ENCODE measurements at places on chromosomes 7 and 10.

DNA sequence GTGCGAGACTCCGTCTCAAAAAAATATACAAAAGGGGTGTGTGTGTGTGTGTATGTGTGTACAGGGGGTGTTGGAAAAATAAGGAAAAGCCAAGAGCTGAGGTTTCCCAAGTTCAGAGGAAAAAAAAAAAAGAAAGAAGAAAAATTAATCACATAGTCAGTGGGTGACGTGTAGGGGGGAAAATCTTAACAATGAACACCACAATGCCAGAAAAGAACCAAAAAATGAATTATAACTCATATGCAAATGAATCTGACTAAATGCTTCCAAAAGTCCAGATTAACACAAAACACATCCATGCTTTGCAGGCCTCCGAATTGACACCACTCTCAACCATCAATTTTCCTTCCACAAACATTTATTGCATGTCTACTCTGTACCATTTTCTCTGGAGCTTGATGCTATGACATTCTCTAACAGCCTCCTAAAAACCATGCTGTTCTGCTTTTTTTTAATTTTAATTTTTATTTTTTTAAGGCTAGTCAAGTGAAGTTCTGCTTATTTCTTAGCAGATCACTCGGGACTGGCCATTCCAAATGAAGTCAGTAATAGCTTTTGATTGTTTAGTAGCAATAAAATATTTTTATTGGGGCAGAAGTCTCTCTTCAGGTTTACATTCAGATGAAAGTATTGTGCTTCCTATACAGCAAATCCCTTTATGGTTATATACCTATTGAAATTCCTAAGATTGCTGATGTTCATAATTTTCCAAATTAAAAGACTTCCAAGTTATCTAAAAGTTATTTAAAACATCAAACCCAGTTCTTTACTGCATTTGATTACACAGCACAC is 133.8 kb downstream of the CNOT4 start:
- DNase-seq: no peak

- DNase-seq: peak; percentile 83
These were observed 87.8 kb downstream of the BTRC start for GRCh38 chr10:101441541-101442455.

DNA sequence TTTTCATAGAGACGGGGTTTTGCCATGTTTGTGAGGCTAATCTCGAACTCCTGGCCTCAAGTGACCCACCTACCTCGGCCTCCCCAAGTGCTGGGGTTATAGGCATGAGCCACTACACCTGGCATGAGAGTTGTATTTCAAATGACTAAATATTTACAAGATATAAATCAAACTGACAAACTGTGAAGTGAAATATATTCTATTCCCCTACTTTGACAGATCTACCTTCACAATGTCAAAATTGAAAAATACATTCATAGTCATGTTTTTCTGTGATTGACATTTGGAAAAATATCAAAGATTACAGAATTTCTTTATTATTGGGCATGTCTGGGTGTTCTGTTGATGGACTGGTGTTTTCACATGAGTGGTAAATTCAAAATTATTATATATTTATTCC is 16.4 kb upstream of the SNX10 start:
- DNase-seq: no peak

GRCh38 chr7:115273139-115273772 is 351.4 kb downstream of the MDFIC start:
- DNase-seq: no peak

- DNase-seq: no peak
These were observed 84.7 kb downstream of the SPAG6 start for GRCh38 chr10:22429981-22430421.

DNA sequence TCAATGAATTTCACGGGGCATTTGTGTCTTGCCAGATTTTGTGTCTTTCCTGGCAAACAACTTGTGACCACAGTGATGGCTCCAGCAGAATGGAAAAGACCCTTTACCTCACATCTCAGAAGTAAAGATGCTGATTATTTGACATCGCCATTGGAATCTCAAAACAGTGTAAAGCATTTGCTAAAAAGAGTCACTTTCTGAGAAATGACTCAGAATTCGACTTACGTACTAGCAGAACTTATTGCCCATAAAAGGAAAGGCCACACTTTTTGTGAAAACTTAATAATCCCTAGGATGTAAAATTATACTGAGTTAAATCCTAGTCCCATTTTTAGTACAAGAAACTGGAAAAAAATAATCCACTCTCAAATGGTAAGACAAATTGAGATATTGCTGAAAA is 35.9 kb upstream of the PRKCQ start:
- no peak for DNase-seq

DNA sequence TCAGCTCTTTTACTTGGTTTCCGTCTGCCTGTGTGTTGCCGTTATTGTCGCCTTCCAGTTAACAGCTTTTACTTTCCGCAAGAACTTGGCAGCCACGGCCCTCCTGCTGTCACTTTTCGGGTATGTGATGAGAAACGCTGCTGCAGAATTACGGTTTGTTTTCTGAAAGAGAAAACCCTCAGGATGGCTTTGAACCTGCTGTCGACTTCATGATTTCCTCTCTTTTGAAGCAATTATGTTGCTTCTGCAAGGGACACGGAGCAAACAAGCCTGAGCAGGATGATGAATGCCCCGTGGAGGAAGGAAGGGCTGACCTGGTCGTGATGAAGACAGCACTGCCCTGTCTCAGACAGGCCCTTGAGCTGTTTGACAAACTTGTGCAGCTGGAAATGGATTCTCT is 339.8 kb downstream of the ABCA13 start:
- DNase-seq: no peak

GRCh38 chr10:29955329-29955935 is 104.0 kb downstream of the JCAD start:
- DNase-seq: peak; percentile 91

DNA sequence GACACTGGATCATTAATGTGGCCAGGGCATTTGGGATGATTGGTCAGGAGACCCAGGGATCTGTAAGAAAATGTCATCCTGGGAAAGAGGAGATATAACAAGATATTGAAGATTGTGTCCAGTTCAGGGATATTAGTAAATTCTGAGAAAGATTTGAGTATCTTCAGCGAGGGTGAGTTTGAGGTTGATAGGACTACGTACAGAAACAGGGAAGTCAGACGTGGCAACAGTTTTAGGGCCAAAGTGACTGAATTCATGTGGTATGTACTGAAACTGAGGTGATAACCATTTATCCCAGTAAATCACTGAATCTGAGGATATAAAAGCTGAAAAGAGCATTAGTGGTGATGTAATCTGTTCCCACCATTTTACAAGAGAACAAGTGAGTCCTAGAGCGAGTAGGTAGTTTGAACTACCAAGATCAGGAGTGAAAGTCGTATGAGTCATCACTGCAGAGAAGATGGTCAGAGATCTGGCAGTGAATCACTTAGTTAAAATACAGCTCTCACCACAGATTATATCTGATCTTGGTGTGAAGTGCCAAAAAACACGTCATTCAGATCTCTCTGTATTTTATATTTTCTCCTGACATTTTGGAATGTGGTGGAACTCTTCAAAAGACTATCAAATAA is 220.5 kb downstream of the CDK14 start:
- peak; percentile 99 for DNase-seq

All from iris pigment epithelial cell (primary cell).